ENCODE measurements at places on chromosomes 5 and 9.

- no peak for DNase-seq
Measured at GRCh38 chr5:10689391-10690081, 71.5 kb downstream of the DAP start.

GRCh38 chr9:76013809-76014208, 123.3 kb downstream of the PCSK5 start:
- no peak for DNase-seq

GRCh38 chr5:121503111-121503840, 348.4 kb upstream of the FTMT start:
- DNase-seq, result no peak

GRCh38 chr5:16937503-16938161, 1.5 kb upstream of the MYO10 start:
- no peak for DNase-seq

GRCh38 chr5:75616971-75617621, 5.8 kb downstream of the ANKDD1B start:
- DNase-seq, result no peak

DNA sequence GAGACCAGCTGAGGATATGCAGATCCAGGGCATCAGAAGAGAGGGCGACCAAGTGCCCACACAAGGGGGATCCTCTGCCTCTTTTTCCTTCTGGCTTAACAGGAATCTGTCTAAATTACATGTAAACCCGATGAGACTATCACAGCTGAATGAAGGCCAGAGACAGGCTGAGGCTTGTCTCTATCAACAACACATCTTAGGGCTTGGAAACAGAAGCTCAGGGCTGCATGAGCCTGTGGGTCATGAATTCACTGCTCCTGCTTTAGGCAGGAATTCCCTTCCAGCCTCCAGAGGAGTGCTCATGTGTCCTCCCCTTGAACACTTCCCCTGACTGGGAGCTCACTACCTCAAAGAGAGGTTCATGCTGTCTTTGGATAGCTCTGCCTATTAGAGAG, 106.1 kb upstream of the PHYKPL start:
- no peak for DNase-seq

DNA sequence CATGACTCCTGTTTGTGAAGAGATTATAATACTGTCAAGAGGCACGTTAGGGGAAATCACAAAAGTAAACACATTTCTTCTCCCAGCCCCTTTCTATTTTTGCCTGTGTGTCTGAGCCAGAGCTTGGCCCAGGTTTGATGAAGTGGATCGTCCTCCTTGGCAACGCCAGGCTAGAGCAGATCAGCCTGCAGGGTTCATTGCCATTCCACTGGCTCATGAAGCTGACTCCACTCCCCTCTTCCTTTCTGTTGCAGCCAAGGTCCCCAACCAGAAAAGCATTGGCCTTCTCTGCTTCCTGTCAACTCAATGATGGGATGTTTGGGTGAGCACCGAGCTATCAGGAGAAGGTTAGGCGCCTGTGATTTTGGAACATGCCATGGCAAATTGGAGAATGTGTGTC, 3.3 kb downstream of the ADRB2 start:
- no peak for DNase-seq

DNA sequence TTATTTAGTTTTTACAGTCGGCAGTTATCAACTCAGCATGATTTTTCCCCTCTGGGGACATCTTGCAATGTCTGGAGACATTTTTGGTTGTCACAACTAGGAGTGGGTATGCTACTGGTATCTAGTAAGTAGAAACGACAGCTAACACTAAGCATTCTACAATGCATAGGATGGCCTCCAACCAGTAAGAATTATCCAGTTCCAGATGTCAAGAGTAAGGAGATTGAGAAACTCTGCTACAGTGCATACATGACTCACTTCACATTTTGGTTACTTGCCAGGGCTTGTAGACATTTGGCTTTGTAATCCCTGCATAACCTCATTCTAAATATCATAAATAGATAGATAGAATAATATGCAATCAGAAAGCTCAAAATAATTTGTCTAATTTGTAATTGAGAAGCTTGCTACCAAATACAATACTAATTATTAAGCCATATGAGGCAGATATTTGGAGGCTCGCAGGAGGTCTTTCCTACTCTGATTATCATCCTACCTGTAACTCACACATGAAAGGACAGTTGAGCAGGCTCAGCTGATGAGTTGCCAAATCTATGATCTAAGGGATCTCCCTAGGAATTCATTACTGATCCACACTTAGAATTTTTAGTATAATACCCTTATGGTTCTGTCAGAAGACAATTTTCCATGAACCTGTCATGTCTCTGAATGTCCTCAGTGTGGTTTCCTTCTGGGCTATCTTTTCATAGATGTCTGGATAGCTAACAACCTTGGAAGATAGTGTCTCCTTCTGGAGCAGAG, 346.9 kb upstream of the TLE4 start:
- peak; percentile 74 for DNase-seq

DNA sequence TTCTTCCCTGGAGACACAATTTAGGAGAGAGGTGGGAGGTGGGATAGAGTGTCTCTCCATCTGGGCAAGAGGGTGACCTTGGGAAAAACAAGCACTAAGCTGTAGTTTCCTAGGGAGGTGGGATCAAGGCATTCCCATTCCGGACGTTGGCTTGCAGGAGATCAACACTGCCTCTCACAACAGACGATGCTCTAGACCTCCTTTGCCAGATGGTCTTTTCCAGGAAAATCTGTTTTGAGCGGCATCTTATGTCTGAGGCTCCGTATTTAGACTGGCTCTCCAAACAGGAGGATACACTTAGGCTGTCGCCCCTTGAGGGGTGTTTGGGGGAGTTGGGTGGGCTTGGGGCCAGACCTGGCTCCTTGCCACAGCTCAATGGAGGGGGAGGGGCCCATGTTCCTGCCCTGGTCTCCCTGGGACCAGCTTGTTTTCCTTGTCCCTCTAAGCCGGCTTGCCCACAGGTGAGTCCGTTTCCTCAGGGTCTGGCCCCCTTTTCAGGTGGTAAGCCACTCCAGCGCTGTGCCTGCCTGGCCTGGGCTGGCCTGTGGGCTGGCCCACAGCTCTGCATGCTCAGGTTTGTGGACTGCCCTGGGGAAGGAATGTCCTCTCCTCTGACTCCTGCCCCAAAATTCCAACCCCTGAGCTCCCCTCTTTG, 2.4 kb downstream of the PSD2 start:
- DNase-seq, result no peak

- DNase-seq, result no peak
Measured at GRCh38 chr5:16889203-16889971, 46.7 kb downstream of the MYO10 start.

All from stromal cell of bone marrow (primary cell).